ENCODE measurements at places on chromosomes 2 and 18.

GRCh38 chr2:206836722-206837121, 71.3 kb downstream of the FASTKD2 start:
- no peak for DNase-seq

DNA sequence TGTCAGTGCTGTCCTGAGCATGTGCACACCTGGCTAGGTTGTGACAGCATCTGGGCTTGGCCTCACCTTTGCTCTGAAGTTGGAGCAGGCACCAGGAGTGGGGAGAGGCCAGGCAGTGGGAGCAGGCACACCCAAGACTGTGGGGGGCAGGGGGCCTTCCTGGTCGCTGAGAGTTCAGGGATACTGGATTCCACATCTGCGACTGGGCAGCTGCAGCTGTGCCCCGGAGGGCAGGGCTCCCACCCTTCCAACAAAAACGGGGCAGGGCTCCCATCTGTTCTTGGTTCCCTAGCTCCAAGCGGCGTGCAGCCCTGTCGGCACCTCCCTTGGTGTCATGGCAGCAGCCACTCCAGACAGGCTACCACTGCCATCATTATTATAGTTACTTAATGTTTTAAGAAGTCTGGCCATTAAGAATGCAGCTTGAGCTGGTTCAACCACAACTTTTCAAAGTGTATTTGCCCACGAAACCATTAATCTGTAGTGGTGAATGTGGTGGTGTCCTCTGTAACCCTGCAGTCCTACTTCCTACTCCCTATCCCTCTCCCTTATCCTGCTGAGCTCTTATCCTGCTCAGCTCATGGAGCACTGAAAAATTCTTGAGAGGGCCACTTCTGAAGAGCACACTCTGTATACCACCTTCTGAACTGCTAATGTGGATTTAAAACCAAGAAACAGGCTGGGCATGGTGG, 48.0 kb upstream of the RAB1A start:
- DNase-seq: no peak

- no peak for DNase-seq
Observed at GRCh38 chr2:6885968-6886367, 8.4 kb downstream of the RSAD2 start.

DNA sequence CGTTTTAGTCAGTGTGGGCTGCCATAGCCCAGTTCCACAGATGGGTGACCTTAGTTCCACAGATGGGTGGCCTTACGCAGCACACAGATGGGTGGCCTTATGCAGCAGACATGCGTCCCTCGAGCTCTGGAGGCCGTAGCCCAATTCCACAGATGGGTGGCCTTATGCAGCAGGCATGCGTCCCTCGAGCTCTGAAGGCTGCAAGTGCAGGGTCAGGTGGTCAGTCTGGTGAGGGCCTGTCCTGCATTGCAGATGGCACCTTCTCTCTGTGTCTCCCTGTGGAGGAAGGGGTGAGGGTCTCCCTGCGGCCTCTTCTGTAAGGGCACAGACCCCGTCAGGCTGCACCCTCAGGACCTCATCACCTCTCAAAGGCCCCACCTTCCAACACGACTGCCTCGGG, 189.5 kb upstream of the TPO start:
- no peak for DNase-seq

DNA sequence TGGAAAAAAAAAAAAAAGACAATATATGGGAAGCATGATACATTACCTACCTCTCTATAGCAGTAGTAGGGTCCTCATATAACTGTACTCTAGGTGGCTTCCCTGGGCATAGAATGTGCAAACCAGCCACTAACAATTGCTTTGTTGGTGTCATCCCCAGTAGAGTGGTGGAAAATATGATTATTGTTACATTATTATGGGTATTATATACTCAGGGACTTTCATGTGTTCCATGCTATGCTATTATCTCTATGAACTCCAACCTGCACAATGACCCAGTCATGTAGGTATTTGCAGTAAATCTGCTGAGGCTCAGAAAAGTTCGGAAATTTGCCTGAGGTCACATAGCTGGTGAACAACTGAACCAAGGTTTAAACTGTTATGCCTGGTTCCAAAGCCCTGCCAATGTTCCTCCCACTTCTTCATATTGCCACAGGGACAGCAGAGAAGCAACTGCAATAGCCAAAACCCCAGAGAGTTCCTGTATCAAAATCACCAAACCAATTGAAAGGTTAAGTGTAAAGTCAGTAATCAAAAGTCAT, 52.6 kb upstream of the MAP4K4 start:
- DNase-seq: no peak

DNA sequence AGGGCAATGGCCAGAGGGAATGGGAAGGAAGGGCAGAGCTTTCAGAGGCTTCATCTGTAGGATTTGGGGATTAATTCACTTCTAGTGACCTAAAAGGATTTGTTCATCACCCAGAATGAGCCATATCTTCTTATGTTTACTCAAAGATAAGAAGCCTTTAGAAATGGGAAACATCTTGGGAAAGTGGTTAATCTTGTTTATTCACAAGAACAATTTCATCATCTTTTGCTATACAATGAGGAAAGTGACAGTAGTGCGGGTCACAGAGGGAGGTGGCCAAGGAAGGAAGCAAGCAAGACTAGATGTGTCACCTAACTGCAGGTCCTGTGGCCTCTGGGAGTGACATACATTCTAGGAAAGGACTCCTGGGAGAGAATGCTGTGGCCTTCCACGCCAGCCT, 140.4 kb upstream of the ALPP start:
- no peak for DNase-seq

GRCh38 chr18:9608728-9609127, 5.6 kb downstream of the PPP4R1 start:
- no peak for DNase-seq

DNA sequence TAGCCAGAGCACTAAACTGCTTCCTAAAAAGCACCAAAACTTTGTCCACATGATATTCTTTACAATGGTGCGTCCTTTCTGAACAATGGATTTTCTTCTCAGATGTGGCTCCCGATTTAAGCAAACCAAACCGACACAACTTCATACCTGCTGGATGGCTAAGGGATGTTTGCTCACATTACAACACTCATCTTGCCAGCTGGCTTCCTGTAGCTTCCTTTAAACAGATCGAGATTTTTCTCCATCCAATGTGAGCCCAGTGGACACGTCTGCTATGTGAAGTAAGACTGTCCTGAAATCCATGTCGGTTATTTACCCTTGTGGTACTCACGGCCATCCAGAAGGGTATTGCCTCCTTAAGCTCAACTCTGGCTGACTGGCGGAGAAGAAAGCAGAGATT, 126.5 kb downstream of the MAPK4 start:
- DNase-seq: no peak

- no peak for DNase-seq
Observed at GRCh38 chr18:48678237-48679115, 139.6 kb downstream of the CTIF start.

- DNase-seq: no peak
Observed at GRCh38 chr2:86231680-86232372, 32.6 kb downstream of the MRPL35 start.

GRCh38 chr2:150144546-150145298, 342.7 kb downstream of the RND3 start:
- no peak for DNase-seq

Measured in stimulated activated CD4-positive, alpha-beta T cell treated with anti-CD3 and anti-CD28 coated beads, Interleukin-4, amount 100 ng/mL, for 24 hours (primary cell).